Lung microvascular endothelial cell (primary cell): ENCODE measurements at places on chromosomes 6 and 20.

DNA sequence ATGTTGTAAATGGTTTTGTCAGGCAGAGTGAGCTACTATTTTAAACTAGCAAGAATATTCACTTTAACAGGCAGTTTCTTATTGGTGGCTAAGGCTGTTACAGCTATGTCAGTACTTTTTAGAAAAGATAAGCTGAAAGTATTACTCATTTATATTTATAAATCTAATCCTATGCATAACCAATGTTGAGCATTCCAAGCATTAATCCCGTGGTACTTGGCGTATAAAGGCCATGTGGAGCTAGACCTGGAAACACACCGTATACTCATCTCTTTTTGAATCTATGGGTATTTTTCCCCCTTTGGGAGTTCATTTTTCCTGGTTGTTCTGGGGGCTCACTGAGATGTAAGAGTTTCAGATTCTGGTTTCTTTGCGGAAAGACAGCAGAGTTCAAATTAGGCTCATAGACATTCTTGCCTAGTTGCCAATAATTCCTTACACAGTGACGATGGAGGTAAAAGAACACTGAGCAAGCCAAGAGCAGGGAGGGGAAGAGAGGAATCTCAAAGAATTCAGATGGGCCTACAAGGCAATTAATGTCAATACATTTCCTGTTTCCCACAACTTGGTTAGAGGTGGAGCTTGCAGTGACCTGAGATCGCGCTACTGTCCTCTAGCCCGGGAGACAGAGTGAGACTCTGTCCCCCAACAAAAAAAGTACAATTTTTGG lies 211.5 kb downstream of the SOX4 start:
- no peak for DNase-seq

DNA sequence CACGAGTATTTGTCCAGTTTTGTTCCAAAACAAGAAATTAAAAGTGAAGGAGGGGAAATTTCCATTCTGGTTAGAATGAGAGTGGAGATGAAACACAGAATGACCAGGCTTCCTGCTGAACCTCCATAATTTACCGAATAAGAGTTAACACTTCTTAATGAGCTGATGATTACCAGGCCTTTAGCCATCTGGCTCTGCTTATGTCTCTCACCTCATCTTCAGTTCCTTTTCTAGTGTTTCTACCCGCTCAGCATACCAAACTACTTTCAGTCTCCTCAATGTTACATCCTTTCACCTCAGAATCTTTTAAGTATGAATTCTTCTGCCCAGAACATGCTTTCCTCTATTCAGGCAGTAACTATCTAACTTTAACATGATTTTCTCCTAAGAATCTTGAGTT lies 209.0 kb upstream of the RSPO3 start:
- DNase-seq = no peak

DNA sequence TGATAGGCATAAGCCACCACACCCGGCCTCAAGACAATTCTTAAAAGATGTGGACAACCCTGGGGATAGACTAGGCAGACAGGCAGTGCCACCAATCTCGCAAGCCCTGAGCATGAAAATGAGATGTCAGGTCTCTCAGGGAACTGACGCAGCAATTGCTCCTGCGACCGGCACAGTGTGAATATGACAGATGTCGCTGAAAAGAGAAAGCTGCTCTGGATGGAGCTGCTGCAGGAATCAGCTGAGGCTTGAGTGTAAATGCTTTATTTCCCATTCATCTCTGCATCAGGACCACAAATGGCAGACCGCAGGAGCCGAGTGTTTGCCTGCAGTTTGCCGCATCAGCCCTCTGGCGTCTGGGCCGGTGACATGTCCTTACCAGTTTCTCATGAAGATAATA lies 68.4 kb downstream of the TFAP2C start:
- DNase-seq = no peak

DNA sequence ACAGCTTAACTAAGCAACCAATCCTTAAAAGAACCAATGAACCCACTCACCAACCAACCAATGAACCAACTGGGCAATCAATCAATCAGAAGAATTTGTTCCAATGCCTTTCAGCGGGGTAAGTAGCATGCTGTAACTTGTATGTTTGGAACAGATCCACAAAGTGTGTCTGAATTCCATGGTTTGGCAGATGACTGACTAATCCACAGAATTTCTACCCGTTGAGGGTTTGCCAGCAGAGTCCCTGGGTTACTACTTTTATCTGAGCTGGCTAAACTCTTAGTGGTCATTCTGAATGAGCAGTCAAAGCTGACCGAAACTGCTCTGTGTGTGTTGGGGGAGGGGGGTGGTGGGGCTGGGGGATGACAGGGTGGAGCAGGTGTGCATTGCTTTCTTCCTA lies 125.0 kb upstream of the JAG1 start:
- no peak for DNase-seq
